Nucleus accumbens (tissue), 56 donors: ENCODE measurements at places on chromosomes 3 and 15.

DNA sequence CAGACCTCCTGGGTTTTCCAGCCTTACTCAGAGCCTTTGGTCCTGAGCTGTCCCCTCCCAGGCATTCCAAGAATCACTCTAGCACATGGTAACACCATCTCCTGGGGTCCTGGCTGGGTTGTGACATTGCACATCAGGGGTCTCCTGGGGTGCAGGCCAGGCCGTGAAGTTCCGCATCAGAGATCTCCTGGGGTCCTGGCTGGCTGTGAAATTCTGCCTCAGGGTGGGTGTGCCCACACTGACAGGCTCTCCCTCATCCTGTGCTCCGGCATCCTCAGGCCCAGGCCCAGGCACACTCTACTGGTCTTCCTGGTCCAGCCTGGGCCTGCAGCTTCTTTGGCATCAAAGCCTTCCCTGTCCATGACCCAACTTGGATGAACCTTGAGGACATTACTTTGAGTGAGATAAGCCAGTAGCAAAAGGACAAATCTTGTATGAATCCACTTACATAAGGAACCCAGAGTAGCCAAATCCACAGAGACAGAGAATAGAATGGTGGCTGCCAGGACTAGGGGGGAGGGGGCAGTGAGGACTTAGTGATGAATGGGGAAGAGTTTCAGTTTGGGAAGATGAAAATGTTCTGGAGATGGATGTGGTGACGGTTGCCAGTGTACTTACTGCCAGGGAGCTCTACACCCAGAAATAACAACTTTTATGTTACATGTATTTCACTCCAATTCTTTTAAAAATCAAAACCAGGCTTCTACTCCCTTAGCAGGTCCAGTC, 49.1 kb upstream of the KLF13 start:
- no peak for DNase-seq

- no peak for DNase-seq
Measured at GRCh38 chr3:149936812-149937230, 33.9 kb downstream of the PFN2 start.

DNA sequence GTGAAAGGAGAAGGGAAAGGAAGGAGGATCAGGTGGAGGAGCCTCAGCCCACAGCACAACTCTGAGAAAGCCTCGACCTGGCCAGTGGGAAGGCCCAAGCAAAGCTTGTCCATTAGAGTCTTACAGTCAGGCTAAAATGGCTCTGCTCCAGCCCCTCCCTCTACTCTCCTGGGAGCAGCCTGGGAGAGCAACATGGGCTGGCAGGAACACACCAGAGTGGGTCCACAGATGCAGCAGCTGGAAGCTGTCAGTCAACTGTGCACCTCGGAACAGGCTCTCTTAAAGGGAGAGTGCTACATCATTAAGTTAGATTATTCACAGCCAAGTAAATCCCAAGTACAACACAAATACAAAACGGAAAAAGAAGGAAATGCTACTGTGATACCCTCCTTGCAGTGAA, 98.0 kb upstream of the LIMD1 start:
- no peak for DNase-seq

DNA sequence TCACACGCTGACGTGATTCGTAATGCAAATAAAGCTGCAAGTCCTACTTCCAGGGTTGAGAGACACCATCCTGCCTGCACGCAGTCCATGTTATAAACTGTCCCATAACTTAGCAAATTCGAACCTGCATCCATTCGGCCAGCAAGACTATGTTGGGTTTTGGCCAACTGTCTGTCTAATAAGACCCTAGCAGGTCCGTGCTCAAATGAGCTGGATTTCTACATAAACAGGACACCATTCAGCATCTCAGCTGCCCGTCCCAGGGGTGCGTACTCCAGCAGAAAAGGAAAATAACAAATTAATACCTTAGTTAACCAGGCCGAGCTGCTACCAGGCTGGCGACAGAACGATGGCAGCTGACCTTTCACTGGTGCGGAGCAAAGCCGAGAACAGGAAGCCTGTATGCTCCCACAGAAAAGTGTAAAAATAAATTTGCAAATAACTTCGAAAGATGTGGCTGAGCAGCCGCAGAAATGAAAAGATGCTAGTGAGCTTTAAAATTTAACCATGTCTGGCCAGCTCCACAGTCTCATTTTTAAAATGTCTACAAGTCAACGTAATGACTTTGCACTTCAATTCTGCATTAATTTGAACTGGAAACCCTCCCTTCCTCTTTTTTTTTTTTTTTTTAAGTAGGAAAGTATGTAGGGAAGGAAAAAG, 97.1 kb upstream of the SNRPA1 start:
- no peak for DNase-seq

GRCh38 chr3:180306155-180306554, 269.4 kb upstream of the PEX5L start:
- DNase-seq = no peak

DNA sequence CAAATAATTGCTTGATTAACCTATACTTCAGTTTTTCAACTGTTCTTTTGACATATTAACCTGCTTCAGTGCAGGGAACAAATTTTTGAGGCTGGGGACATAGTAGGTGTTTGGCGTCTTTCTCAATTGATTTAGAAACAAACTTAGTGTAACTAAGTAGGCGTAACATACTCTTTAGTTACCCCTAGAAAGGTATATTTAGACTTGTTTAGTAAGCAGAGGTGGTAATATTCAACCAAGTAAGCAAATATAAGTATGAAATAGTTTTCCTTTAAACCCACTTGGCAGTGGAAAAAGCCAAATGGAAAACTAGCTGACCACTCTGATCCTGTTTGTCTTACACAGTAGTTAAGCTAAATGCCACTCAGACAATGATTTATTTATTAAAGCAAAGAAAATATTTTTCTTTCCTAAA, 113.2 kb downstream of the MBNL1 start:
- no peak for DNase-seq

DNA sequence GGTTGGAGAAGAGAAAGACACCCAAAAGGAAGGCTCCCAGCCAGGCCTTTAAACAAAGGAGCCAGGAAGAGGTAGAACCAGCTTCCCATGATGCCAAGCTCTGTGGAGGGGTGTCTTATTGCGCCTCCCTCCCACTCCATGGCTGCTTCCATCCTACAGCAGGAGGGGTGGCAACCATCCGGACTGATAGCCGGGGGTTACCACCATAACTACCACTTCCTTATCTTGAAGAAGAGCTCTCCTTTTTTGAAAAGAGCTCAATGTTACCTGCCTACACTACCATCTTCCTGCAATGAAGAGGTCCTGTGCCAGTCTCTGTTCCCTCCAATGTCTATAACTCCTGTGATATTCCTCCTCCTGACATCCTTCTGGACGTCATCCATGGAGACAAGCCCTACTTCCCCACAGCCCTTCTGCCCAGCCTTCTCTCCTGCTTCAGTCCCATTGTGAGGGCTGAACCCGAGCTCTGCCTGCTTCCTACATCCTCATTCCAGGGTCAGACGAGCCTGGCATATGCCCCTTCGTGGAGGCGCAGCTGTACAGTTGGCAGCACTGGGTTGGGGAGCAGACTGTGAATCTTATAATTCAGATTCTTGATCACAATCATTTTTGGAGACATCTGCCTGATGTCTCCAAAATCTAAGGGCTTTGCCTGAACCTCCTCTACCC, 8.5 kb downstream of the CCDC9B start:
- DNase-seq = no peak

GRCh38 chr3:150449169-150449721, 41.1 kb downstream of the TSC22D2 start:
- DNase-seq = no peak

DNA sequence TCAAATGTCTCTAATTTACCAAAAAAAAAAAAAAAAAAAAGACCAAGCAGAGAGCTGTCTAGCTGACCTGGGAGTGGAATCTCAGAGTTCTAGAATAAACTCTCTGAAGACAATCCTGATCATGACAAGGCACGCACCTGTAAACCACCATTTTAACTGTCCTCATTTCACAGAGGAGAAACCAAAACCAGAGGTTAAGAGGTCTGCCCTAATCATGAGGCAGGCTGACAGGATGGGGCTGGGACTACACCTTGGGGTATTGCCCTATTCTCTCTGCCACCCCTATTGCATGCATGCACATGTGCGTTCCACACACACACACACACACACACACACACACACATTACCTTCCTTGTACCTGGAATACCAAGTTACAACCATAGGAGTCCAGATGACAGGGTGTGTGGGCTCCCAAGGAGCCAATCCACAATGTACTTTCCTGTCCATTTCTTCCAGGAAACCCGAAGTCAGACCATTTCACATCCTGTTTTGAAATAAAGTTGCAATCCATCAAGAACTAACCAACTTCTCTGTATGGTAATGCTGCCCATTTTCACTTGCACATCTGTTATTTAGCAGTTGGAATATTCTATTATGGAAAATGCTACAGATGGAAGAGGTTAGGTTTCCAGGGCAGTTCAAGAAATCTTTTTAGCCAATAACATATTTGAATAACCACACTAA, 34.6 kb downstream of the HSPBAP1 start:
- no peak for DNase-seq

- DNase-seq = no peak
Measured at GRCh38 chr3:188255190-188255589, 101.2 kb downstream of the LPP start.

- no peak for DNase-seq
Measured at GRCh38 chr3:22265403-22265802, 514.4 kb upstream of the ZNF385D start.

- peak; percentile 6 for DNase-seq
Measured at GRCh38 chr3:143644370-143645089, 203.7 kb downstream of the SLC9A9 start.

- DNase-seq = no peak
Measured at GRCh38 chr15:68672251-68672650, 93.5 kb downstream of the CORO2B start.

- DNase-seq = no peak
Measured at GRCh38 chr15:33646744-33647143, 321.6 kb upstream of the CHRM5 start.

DNA sequence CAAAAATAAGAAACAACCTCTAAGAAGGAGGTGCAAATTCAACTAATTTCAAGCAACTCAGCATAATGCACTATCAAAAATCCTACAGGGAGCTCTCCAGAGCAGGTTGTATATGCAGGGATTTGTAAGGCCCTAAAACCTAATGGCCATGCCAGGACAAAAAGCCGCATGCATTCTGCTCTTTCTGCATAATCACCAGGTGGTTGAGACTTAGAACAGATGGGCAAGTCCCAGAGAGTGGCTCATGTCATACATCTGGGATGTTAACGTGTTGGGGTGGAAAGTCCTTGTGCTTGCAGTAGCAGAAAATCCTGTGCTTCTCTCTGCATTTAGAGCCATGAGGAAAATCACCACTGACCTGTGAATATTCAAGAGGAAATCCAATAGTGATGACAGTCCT, 1002.9 kb downstream of the AGBL1 start:
- DNase-seq = no peak

DNA sequence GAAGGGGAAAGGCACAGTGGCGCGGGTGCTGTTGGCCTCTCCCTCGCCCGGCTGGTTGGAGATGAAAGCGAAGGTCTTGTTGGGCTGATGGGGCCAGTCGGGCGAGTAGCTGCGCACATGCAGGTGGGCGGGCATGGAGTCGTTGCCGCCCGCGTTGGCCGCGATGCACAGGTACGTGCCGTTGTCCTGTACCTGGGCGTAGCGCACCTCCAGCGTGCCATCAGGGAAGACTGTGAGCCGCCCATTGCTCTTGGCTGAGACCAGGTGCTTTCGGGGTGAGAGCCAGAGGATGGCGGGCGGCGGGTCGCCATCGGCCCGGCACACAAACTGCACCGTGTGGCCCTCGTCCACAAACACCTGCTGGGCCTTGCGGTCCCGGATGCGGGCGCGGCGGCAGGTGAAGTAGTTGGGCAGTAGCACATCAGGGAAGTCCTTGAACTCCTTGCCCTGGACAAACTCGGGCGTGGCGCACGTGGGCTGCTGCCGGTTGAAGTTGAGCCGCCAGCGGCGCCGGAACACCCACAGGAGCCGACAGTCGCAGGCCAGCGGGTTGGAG, 18.4 kb downstream of the LINGO1 start:
- DNase-seq = no peak

DNA sequence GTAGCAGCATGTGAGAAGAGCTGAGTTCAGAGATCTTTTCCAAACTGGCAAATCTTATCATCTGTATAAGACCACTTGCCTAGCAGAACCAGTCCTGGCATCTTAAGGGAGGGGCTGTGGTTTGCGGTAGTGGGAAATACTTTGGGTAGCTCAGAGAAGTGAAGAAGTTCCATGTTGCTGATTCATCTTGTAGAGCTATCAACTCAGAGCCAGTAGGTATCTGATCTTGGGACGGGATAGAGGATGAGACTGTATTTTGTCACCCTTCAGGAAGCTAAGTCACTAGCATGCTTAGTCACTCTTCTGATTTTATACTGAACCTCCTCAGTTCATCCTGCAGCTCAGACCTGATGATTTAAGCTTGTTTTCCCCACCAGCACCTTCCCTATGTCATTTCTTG, 211.4 kb downstream of the NR1D2 start:
- DNase-seq = no peak

- DNase-seq = no peak
Measured at GRCh38 chr15:69074001-69074842, 59.7 kb downstream of the NOX5 start.

- no peak for DNase-seq
Measured at GRCh38 chr3:5188419-5189221, 1.1 kb downstream of the EDEM1 start.

GRCh38 chr3:37582086-37582485, 279.6 kb upstream of the CTDSPL start:
- DNase-seq = no peak

- DNase-seq = no peak
Measured at GRCh38 chr15:35279811-35280210, 194.7 kb upstream of the NANOGP8 start.

DNA sequence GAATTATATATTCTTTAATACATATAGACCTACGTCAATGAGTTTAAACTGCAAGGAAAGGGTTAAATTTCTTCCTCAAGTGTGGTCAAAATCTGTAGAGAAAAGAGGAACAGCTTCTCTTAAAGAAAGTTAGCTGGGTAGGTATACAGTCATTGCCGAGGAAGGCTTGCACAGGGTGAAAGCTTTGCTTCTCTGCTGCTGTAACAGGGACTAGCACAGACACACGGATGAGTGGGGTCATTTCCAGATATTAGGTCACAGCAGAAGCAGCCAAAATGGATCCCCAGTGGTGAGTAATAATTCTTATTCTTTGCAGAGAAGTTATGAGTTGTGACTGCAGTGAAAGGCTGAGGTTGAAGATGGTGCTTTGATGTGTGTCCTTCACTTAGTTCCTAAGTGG, at the start of gene CD86:
Gene CD86 (plus strand): TSS at position 148 of the 400 bp plus-strand sequence. CDS start 128 bp downstream, at position 276.
- no peak for DNase-seq

- DNase-seq = no peak
Measured at GRCh38 chr3:86782286-86782685, 208.7 kb downstream of the VGLL3 start.

DNA sequence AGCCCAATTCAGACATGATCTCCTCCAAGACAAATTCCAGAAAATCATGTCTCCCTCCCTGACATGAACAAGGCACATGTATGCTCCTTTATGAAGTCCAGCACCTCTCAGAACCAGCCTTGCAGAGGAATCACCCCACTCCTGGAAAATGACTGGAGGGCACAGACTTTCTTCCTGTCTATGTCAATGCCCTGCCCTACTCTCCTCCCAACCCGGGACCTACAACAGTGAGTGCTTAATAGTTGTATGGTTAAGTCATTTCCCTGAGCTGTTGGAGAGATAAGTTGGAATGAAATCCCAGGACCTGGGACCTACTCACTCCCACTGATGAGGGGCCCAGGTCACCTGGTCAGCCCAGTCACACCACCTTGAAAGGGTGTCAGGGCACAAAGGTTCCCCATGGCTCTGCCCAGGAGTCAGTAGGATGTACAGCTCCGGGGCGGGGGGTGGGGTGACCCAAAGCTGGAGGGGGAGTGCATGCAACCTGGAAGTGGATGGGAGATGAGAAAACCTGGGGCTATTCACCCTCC, 80.1 kb upstream of the HERC1 start:
- no peak for DNase-seq

GRCh38 chr15:101329867-101330380, 34.9 kb upstream of the SNRPA1 start:
- no peak for DNase-seq
